ENCODE measurements at places on chromosomes 4 and X.

DNA sequence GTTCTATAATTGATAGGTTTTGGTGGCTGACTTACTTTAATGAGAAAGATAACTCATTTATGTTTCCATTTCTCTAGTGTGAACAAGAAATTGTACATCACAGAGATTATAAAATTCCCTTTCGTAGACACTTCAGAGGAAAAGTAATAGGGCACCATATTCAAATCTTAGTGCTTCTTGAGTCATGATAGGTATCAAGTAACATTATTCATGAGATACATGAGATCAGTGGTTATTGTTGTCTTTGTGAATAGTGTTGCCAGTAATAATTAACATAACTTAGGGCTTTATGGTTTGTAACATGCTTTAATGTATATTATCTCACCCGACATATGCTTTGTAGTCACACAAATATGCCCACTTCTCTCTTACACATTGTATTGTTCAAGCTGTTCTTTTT, 73.7 kb upstream of the IL15 start:
- DNase-seq = no peak

- DNase-seq = no peak
Measured at GRCh38 chr4:145061318-145061920, 36.6 kb downstream of the ANAPC10 start.

DNA sequence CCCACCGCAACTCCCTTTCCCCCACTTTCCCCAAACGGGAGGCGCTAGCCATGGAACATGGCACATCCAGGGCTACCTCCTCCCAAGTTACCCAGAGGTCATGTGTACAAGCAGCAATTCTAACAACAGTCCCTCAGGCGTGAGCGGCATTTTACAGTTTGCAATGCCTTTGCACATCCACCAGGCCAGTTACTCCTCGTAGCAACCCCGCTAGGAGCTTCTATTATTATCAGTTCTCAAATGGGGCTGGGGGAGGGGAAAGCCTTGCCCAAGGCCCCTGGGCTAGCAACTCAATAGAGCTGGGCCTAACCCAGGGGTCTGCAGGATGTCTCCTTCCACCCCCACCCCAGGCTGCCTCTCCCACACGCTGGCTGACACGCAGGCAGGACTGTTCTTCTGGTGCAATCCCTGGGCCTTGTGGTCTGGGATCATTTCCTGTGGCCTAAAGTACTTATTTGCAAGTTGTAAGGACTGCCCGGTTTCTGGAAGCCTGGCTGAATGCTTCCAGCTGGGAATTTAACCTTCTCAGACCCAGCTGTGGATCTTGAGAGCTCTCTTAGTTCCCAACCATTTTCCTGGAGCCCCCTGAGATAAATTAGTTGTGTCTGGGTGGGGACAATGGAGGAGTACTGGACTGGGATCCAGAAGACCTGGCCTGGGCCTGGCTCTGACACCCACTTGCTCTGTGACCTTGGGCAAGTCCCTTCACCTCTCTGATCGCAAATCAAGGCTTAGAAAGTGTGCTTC, 27.7 kb downstream of the PJA1 start:
- no peak for DNase-seq

GRCh38 chr4:108433832-108434231, 186.5 kb upstream of the RPL34 start:
- DNase-seq = no peak

GRCh38 chr4:185839194-185839712, 27.3 kb upstream of the SORBS2 start:
- no peak for DNase-seq

- DNase-seq = no peak
Measured at GRCh38 chr4:102253860-102254259, 91.4 kb downstream of the SLC39A8 start.

Data from activated CD4-positive, alpha-beta T cell treated with anti-CD3 and anti-CD28 coated beads for 24 hours (primary cell).